Effector CD8-positive, alpha-beta T cell (primary cell): ENCODE measurements at places on chromosomes 12 and 14.

GRCh38 chr12:33926095-33926494 lies 96.2 kb upstream of the ALG10 start:
- DNase-seq: no peak

DNA sequence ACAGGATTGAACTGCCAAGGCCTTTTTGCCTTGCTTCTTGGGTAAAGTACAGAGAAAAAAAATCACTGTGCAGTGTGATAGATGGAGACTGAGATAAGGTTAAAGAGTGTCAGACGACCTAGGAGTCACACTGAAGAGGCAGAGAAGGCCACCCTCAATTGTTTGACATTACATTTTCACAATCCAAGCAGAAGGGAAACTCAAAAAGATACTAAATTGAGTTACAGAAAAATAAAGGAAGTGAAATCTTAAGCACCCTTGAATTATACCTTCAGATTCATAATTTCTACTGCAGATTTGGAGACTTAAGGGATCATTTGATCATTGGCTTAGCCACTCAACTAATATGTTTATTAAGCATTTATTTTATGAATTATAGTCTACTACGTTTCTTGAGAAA lies 97.1 kb downstream of the MYF5 start:
- DNase-seq: no peak

- no peak for DNase-seq
Observed at GRCh38 chr12:117680312-117680711, 288.5 kb downstream of the KSR2 start.

- DNase-seq: no peak
Observed at GRCh38 chr14:35405304-35405996, 901 bp upstream of the NFKBIA start.

- DNase-seq: no peak
Observed at GRCh38 chr14:88075269-88075981, 70.5 kb downstream of the GPR65 start.

DNA sequence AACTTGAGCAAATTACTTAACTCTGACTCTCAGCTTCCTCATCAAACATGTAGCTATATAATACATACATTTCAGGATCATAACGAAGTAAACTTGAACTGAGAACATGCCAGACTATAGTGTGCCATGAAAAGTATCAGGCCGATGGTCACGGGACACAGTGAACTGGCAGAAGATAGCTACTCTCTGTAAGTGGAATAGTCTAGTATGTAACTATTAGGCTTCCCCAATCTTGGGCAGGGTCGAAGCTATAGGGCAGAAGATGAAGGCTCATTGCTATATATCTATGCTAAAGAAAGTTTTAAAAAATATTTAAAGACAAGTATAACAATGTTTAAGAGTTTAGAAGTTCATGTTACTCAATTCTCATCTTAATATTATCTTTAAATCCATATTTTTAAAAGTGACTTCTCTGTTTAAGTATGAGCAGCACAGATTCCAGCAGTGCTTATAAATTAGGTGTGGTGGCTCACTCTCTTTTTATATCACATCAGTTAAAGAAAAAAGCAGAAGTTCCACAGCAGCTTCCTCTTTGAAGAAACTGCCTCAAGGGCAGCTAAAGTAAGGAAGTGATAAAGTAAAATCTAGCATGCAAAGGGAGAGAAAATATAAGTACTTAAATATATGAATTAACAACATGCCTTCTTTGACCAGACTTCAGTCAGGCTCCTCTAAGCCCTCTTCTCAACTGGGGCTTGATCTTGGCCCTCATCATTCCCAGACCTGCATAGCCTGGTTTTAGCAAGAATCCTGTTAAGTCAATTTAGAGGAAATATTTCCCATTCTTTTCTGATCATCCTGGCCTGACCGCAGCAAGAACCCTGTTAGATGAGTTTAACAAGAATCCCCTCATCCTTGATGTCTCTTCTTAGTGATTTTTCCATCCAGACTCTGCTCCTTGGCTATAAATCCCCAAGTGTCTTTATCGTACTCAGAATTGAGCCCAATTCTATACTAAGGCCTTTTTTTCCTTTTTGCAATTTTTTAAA lies 8.4 kb upstream of the GLIPR1 start:
- DNase-seq: no peak

DNA sequence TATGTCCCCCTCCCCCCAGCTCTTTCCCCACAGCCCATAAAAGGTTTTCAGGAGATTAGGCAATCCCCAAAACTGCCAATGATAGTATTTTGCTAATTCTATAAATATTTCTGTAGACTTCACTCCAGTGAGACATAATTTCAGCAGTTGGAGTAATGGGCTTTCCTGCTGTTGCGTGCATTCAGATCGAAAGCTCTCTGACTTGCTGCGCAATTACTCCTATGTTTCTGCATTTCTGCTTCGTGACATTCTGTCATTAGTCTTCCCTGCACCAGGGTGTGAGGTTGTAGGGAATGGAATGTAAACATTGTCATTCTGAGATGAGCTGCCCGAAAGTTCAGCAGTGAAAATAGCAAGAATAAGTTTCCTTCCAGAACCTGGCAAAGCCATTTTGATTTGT lies 58.2 kb downstream of the SAMD4A start:
- DNase-seq: no peak

DNA sequence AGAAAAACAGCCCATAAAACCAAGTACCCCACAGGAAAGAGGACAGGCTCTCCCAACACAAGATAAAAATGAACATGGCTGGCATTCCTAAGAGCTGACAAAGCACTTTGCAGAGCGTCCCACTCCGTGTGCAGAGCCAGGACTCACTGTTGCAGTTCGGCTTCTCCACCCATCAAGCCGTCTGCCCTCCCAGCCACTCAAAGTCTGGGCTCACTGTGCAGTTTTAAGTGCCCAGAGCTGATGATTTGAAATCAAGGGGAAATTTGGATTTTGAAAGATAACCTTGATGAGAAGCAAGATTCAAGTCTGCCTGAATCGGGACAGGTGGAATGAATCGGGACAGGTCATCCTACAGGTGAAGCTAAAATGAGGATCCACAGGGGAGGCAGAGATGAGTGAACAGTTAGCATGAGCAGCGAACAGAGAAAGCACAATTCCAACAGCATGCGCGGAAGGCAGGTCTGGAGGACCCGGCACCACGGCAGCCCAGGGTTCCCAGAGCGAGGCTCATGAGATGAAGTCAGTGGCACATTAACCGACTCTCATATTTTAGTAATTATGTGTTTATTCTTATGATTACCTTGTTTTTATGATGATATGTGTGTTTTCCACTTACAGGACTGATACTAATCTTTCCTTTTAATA lies 39.8 kb upstream of the GPR68 start:
- no peak for DNase-seq

DNA sequence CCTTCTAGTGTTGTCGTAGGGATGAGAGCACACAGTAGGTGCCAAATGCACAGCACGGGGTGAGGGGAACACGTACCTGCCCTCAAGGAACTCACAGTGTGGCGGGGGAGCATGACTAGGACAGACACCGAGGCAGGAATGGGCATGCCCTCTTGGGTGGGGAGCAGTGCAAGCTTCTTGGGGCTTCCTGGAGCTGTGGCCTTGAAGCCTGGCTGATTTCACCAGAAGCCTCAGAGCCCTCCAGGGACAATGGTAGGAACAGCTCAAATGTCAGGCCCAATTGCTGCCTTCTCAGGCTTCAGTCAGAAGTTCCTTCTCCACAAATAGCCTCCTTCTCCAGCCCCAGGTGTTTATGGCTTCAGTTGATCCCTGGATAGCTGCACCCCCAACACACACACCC lies 43.4 kb downstream of the TEAD4 start:
- DNase-seq: no peak

GRCh38 chr12:11723993-11724392 lies 74.5 kb downstream of the ETV6 start:
- DNase-seq: no peak

DNA sequence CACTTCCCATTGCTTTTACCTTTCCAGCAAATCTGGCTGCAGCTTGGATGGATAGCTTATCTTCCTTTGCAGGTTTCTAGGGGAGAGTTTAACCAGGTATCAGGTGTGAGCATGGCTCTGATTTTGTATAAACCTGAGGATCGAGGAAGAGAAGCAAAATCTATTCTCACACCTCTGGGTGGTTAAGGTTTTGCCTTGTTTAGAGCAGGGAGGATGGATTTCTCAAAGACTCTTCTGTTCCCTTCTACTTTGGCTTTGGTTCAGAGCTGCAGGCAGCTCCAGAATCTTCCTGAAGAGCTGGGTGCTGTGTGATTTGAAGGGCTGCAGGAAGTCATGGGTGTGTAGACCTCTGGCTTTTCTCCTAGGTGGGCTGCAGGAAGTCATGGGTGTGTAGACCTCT lies 1.7 kb downstream of the JDP2 start:
- DNase-seq: no peak

DNA sequence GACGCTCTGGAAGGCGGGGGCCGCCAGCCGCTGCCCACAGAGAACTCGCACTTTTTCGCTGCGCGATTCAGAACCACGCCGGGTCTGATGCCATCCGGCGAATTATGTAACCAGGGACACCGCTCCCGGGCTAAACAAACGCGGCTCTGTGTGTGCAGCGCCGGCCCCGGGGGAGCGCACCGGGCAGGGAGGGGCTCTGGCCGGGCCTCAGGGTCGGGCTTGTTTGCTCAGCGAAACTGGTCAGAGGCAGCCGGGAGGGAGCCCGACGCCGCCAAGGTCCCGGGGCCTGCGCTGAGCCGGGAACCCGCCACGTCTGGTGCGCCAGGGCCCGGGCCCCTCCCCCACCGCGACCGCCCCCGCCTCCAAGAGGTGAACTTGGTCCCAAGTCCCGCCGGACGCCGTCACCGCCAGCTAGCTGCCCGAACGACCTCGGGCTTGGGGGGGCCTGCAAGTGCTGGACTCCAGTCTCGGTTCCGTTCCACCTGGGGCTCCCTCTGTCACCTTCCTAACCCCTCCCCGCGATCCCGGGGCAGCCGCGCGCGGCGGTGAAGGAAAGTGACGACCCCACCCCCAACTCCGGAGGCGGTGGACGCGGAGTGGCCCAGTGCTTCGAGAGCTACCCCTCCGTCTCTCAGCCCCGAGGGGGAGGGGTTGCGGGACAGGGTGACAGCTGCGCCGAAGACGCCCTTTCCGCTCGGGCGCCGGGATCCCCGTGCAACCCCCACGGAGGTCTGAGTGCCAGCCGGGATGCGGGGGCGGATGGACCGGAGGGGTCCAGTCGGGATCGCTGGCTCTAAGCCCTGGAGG lies 848 bp downstream of the CTDSP2 start:
- DNase-seq: peak; percentile 40

DNA sequence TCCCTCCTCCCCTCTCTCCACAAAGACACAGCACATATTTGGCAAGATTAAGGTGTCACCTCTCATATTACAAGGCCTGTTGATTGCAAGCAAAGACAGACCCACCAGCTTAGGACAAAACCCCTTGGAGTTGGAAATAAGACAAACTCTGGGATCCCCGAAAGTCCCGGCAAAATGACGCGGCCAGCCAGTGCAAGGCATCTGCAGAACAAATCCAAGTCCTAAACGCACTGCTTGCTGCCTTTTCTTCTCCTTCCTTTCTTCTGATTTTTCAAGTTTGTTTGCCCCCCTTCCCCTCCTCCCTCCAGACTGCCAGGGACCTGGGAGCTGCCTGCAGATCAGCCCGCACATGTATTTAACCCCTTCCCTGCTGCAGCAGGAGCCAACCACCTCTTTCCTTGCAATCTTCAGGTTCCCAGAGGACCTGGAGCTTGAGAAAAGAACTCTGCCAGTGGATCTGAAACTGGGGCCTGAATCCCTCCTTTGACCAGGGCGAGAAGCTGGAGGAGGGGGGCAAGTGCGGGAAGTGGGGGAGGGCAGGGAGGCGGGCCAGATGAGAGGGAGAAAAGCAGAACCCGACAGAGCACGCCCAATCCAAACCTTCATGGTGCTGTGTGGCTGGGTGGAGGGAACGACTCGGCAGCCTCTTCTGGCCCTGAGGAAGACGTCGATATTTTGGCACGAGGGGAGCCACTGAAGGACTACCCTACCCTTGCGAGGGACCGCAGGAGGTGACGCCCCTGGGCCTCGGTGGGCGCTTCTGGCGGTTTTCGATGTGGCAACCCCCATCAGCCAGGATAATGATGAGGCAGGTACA lies 2.0 kb upstream of the NTF3 start:
- no peak for DNase-seq
